ENCODE measurements at places on chromosomes 7 and 10.

GRCh38 chr10:101694674-101695403, at the start of gene FBXW4:
FBXW4 (minus strand) TSS chr10:101695170; CDS start chr10:101695105, 65 bp downstream.
- no peak for DNase-seq

GRCh38 chr7:82443547-82444219, at the start of gene CACNA2D1:
CACNA2D1 (minus strand) TSS chr7:82443777.
- peak; percentile 85 for DNase-seq

DNA sequence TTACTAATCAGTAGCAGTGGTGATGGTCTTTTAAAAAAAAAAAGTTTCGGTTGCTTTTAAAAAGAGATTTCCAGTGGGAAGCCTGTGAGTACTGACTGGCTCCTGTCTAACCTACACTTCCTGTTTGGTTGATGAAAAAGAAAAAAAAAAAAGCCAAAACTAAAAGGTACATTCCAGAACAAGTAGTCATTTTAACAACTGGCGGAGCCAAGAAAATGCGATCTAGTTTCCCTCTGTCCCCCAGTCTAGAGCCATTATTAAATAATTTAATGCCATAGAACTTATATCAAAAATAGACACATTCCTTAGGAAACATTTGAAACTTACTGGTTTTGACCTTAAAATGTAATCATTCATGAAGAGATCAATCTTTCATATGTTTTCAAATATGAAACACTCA, 254.2 kb upstream of the C7orf33 start:
- DNase-seq = no peak

DNA sequence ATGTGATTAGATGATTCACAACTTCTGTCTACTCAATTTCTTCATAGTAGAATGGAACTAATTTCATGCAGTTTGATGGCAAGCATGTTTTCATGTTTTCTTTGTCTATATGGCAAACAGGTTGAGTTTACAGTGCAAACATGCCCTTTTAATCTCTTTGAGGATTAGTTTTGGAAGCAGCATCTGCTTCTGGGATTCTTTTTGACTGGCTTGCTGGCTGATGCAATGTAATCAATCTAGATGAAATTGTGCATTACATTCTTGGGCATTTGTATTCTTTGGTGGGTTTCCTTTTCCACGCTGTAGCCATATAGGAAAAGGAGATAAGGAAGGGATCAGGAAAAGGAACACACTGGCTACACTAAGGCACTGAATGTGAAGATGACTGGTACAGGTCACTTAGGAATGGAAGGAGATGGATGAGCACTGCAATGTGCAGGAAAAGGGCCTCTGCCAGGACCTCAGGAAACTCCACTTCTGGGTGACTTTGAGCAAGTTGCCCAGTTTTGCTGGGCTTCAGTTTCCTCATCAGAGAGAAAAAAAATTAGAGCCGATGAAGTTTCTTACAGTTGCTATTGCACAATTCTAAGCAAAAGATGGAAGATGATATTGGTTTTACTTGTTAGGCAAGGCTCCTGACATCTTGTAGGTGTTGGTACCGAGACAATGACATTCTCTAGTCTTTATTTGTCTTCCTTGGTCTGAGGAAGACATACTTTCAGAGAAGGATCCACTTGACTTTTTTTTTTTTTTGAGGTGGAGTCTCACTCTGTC, 269.1 kb downstream of the SUGCT start:
- peak; percentile 66 for DNase-seq

DNA sequence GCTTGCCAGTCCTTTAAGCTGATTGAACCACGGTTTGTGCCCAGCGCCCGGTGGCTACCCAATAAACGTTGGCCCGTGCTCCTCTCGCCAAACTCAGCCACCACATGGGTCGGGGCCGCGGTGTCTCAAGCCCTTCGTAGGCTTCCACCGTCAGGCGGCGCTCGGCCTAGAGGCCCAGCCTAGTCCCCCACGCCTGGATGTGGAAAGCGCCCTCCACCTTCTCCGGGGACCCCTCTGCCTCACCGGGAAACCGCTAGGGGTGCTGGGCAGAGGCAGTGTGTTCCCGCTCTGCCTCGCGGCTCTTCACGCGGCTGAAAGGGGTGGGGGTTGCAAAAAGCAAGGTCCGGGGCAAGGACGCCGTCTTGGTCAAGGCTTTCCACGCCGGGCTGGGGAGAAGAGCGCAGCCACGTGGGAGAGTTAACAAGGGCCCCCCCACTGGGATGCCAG, 29.8 kb downstream of the LEP start:
- no peak for DNase-seq

- no peak for DNase-seq
These were observed 474.0 kb downstream of the RPS24 start for GRCh38 chr10:78507510-78508160.
